ENCODE measurements at places on chromosomes 1 and 21.
A peak's percentile ranks its signal among the peaks of the same experiment; 100 is the strongest.

DNA sequence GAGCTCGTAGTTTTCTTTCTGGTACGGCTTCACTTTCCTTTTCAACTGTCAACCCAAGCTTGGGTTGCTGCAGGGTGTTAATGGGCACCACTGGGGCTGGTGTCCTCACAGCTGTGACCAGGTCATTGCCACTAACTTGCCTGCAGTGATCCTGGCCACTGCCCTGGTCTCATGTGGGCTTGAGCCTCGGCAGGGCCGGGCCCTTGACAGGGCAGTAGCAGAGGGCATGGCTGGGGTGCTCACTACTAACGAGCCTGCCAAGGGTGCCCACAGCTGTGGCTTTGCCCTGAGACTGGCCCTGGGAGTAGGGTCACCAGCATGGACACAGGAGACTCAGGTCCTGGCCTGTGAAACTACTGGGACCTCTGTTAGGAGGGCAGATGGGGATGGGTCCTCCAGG is 31.5 kb upstream of the GNPAT start:
- no peak for DNase-seq

DNA sequence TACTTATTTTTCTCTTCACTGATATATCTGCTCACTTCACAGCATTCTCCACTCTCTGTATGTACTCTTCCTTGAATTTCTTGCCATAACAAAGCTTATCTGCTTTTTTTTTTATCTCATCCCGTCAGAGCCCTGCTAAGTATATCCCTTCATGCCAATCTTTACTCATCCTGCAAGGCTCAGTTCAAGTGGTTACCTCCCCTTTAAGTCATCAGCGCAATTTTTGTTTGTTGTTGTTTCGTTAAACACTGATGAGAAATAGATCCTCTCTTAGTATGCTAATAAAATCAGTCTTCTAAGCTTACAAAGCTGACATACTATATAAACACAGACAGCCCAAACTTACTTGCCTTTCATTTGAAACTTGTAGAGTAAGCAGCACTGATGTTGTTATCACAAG is 17.8 kb downstream of the COL24A1 start:
- no peak for DNase-seq

- DNase-seq = peak; percentile 32
Observed at GRCh38 chr1:23745515-23745914, 2.2 kb downstream of the ELOA start.

GRCh38 chr21:29379517-29380054 is 80.9 kb downstream of the BACH1 start:
- no peak for DNase-seq

DNA sequence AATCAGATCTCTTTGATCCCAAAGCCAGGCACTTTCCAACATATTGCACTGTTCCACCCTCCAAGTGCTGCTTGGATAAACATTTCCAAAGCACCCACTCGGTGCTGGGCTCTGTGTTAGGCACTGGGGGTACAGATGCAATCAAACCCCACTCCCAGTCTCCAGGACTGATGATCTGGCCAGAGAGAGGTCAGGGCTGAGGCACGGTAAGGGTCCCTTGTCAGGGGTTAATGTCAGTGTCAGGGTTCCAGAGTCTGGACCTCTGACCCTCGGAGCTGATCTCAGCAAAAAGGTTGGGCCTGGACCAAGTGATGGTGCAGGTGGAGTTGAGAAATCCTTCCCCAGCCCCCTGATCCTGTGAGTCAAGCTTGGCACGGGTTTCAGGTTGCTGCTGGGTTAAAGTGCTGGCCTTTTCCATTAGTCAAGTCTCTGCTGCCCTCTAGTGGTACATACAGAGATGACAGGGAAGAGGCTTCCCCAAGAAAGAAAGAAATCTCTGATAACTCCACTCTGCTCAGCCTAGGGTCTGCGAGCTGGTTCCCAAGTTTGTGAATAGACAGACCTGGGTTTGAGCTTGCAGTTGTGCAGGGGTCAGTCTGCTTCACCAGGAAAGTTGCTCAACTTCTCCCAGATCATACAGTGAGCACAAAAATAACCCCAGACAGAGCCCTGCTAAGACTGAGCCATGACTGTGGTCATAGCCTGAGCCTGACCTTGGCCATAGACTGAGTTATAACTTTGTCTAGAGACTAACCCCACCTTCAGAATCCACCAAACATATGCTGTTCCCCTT is 74.6 kb downstream of the DMRTA2 start:
- DNase-seq = peak; percentile 83

DNA sequence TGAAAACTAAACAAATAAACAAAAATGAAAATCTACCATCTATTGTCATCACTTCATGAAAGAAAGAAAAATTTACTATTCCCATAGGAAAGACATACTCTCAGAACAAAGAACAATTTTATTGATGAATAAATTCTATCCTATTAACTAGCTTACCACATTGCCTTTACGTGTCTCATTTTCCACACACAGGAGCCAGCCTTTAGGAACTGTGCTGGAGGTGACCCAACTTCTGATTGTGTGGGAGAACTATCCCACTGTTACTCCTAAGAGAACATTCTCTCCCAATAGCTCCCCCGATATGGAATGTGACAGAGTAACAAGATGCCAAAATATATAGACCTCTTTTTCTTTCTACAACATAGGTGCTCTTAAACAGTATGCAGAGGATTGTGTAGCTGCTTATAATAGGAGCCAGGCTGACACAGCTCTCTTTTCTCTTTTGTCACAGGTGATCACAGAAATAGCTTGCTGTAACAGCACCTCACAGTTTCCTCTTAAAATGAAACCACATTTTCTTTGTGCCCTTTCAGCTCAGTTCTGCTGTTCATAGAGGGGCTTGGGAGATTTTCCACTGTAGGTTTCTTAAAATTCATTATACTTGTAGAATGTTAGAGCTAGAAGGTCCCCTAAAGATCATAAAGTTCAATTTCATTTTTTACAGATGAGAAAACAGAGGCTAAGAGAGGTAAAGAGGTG is 35.5 kb downstream of the C21orf91 start:
- DNase-seq = peak; percentile 6

DNA sequence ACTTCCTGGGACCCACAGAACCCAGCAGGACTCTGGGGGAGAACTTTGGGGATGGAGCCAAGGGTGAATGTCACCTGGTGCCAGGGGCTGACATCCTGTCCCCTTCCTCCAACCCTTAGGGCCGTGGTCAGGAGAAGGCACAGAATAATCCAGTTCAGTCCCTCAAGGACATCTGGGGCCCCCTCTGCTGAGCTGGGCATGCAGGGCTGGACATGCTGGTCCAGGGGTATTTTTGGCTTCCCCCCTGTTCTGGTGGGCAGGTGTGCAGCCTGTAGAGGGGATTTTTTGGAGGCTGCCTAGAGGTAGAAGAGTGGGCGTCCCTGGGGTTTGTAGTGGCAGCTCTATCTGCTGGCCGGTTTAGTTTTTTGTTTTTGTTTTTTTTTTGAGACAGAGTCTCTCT is 3.4 kb upstream of the CROCC start:
- DNase-seq = no peak

GRCh38 chr1:155051777-155052398 is 772 bp downstream of the ADAM15 start:
- peak; percentile 54 for DNase-seq

DNA sequence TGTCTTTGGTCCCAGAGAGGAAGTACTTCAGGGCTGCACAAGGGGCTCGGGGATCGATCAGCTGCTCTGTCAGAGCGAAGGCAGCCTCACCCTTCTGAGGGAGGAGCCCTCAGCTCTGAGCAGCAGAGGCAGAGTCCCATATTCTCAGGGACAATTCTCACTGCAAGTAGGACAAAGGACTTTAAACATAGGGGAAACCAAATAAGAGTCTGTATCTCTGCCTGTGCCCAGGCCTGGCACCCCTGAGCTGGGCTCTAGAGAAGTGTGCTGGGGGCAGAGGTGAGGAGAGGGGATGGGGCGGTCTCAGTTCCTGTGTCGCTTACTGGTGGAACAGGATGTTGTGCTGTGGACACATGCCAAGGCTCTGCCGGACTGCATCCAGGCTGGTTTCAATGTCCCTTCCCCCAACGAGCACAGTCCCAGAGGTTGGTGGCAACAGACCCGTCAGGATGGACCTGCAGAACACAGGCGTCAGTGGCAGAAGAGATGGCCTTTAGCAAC is 76.6 kb downstream of the ABCA4 start:
- no peak for DNase-seq

Data from astrocyte of the hippocampus (primary cell).